ENCODE measurements at places on chromosomes 1 and 21.

DNA sequence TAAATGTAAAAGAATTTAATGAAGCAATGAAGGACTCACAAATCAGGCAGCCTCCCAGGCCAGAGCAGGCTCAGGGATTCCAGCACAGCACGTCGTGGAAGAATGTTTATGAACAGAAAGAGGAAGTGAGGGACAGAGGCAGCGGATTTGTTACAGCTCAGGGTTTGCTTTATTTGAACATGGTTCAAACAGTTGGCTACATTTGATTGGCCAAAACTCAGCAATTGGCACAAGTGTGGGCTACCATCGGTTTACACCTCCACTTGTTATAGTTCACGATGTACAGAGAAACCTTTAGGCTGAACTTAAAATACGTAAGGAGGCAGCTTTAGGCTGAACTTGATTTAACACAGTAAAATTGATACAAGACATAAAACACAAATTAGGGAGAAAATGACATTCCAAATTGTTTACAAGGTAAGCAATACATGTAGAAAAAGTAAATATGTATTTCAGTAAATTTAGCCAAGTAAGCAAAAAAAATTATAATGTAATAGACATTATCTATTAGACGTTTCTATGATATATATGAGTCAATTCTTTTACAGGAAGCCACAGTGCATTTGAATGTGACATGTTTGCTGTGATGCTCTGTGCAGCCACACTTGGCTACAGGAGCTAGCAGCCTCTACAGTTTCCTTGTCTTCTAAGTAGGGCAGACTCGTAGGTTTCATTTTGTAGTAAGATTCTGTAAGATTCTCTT is 126.5 kb downstream of the ADSS2 start:
- no peak for DNase-seq

GRCh38 chr1:222736972-222737371 is at the start of gene FAM177B:
Gene FAM177B (plus strand): TSS chr1:222737202. CDS start chr1:222746546, 9,344 bp downstream.
- peak; percentile 6 for DNase-seq

DNA sequence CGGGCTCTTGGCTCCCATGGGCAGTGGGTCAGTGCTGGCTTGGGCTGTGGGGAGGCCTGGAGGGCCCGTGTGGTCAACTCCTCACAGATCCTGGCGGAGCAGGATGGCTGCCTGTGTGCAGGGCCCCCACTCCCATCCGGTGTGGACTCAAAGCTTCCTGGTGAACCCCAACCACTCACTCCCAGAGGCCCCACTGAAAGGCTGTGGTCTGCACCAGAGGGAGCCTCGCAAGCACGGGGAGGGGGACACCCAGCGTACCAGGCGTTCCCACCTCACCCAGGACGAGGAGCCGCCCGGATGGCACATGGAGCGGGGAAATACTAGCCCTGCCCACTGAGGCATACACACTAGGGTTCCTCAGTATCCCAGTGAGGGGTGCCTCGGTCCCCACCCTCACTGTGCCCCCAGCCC is 75.4 kb upstream of the ACTRT2 start:
- no peak for DNase-seq

DNA sequence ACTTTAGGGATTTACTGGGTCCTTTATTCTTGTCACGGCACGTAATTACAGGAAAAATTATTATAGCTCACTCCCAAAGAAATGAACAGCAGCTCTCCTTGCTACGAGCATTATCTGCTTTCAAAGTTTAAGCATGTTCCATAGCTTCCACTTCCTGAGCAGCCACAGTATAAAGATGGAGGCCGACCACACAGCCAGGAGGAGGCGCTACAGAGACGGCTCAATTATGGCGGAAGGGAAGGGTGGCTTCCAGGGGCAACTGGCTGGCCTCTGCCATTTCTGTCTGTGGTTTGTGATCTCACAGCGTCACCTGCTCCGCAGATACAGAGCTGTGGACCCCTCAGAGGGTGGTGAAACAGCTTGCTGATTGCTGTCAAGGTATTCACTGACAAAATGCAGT is 212.3 kb upstream of the GREM2 start:
- no peak for DNase-seq

- no peak for DNase-seq
Measured at GRCh38 chr1:93757256-93758036, 75.8 kb upstream of the BCAR3 start.

DNA sequence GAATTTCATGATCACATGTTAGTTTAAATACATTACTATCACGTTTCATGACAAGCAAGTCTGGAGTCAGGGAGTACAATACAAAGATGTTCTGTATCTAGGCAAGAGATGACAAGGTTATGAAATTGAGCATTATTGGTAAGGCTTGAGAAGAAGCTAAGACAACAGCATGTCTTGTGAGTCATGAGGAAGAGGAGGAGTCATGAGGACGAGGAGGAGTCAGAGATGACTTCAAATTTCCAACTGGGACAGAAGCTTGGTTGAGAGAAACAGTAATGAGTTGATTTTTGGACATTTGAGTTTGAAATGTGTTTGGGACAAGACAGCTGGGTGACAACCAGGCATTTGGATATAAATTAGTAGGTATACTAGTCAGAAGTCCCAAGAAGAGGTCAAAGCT is 4.3 kb upstream of the UBE2U start:
- peak; percentile 43 for DNase-seq

DNA sequence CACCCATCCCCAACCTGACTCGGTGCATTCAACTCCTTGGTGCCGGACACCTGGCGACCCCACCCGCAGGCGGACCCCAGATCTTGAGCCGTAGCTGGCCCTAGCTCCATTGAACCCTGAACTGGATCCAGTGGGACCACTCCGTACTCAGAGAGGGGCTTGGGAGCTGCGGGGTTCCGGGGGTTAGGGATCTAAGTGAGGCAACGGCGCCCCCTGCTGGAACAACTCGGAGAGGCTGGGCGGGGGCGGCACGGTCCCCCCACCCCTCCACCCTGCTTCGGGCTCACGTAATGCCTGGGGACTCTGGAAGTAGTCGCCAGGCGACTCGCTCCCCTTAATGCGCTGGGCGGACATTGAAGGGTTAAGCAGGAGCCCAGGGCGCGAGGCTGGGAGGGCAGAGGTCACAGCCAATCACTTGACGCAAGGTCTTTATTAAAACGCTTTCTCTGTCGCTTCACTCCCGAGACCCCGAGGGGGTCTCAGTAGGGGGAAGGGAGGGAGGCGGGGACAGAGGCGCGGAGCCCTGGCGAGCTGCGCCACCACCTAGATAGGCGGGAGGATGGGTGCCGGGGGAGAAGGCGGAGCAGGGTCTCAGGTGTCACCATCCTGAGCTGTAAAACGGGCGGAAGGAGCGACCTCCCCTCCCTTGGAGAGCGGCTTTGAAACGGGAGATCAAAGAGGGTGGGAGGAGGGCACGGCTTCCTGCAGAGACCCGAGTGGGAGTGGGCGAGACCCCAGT is 704 bp upstream of the CRABP2 start:
- peak; percentile 67 for DNase-seq

GRCh38 chr21:45869121-45870007 is 112.2 kb upstream of the COL6A1 start:
- peak; percentile 72 for DNase-seq

DNA sequence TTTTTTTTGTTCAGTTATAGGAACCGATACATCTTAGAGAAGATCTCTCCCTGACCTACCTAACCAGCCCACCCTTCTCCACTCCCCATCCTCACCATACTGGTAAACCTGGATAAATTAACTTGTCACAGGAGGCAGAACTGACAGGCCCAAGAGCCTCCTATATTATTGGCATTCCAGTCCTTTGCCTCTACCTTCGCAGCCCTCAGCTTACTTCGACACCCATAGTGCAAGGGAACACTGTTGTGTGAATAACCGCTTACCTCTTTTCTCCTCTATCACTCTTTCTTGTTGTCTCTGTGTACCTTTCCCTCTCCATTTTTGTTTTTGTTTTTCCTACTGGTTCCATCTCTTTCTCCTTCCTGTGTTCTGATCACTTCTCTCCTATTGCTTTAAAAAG is 58.7 kb downstream of the CDC14A start:
- no peak for DNase-seq

DNA sequence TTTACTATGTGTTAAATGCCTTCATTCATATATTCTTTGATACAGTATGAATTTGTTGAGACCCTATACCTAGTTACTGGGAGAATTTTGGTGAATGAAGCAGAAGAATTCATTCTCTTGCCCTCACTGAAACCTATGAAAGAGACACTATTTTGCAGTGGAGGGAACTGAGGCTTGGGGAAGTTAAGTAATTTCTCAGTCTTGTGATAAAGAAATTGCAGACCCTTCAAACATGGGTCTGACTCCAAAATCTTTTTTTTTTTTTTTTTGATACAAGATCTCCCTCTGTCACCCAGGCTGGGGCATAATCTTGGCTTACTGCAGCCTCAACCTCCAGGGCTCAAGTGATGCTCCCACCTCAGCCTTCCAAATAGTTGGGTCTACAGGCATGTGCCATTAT is 132.1 kb downstream of the DNM3 start:
- no peak for DNase-seq

DNA sequence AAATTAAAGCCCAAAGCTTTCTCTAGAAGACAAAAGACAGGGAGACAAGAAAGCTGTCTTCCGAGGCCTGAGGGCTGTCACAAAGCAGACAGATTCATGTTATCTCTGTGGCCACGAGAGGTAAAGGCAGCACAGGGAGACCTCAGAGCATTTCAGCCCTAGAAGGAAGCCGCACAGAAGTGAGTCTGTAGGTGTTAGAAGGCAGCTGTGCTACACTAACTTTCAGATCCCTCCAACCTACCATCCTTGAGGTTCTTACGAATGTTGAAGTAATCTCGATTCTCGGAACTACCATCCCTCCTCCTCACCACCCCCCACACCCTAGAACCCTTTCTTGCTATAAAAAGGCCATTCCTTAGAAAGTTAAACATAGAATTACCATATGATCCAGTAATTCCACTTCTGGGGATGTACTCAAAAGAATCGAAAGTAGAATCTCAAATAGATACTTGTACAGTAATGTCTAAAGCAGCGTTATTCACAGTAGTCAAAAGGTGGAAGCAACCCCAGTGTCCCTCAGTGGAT is 21.5 kb upstream of the LYST start:
- no peak for DNase-seq

GRCh38 chr21:39269620-39270019 is 43.8 kb downstream of the BRWD1 start:
- no peak for DNase-seq

DNA sequence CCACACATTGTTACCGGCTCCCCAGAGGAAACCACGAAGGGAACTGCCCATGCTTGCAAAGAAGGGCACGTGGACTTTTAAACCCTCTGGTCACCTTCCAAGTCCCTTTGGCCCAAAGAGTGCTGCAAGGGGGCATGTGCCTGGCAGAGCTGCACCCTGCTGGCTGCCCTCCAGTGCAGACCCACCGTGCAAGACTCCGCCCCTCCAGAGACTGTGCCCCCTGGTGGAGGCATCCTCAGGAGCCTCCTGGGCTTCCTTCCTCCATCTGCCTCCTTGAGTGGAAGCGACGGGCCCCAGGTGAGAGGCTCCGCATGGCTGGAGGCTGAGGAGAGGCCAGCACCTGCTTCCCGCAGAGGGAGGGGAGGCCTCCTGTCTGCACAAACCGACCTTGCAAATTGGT is 100.6 kb downstream of the CRYAA start:
- DNase-seq: no peak

GRCh38 chr1:156266051-156266450 is 16.6 kb downstream of the SMG5 start:
- DNase-seq: no peak

DNA sequence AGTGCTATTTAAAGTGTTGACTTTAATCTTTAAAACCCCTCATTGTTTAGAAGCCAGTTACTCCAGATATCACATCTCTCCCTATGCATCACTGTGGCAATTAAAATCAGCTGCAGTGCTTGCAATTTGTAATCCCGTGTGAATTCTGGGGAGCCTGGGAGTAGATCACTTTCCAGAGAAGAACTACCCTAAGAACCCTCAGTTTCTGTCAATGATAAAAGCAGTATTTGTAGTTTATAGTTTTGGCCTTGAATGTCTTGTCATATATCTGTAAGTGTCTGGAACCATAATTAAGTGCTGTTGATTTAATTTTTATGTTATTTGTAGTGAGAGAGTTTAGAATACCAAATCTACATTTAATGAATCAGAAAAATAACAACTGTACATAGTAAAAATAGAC is 5.5 kb upstream of the SPAG17 start:
- DNase-seq: no peak

- DNase-seq: peak; percentile 61
Measured at GRCh38 chr1:117735045-117735992, 129.5 kb downstream of the TENT5C start.

DNA sequence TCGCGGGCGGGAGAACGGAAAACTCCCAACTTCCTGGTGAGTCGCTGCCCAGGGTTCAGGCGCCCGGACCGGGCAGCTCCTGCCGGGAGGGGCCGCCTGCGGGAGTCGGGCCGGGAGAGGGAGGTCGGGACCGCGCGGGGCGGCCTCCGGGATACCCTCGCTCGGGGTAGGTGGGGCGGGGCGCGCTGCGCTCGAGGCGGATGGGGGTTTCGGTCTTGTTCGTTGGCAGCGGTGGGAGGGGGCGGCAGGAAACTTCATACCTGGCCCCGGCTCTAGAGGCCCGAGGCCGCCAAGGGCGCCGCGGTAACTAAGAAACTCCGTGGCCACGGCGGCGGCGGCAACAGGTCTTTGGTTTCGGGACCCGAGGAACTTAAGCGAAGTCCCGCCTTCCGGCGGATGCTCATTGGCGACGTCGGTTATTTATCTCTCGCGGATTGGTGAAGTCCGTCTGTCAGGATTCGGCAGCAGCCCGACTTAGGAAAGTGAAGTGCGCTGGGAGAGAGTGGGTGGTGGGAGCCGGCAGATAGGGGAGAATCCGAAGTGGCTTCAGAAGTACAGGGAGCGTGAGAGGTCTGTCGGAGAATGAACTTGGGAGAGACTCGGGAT is 546 bp downstream of the NEK7 start:
- peak; percentile 94 for DNase-seq

GRCh38 chr1:147811751-147812150 is 51.3 kb upstream of the GJA5 start:
- no peak for DNase-seq

GRCh38 chr1:70034403-70034802 is 171.0 kb downstream of the LRRC40 start:
- peak; percentile 80 for DNase-seq

- DNase-seq: no peak
Measured at GRCh38 chr1:245587435-245588115, 432.8 kb downstream of the KIF26B start.

DNA sequence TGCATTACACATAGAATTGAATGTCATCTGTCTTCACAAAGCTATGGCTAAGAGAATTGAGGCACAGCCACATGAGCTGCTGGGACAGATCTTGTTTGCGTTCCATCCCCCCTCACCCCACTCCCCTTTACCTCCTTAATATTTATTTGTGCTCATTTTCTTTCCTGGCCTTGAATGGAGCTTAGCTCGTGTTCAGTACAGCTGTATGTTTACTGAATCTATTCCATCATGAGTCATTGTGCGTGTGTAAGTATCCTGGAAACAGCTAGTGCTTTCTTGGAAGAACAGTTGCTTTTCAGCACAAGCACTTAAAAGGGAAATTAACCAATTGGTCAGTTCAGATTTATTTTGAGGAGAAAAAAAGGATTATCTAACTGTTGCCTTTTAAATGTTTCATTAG is 14.7 kb downstream of the PROX1 start:
- DNase-seq: peak; percentile 70
